ENCODE measurements at places on chromosomes 6 and 20. TPM values are rescaled to one million over a fixed set of nuclear protein-coding genes. Genes with fewer than 3 reads are reported as not detected.

DNA sequence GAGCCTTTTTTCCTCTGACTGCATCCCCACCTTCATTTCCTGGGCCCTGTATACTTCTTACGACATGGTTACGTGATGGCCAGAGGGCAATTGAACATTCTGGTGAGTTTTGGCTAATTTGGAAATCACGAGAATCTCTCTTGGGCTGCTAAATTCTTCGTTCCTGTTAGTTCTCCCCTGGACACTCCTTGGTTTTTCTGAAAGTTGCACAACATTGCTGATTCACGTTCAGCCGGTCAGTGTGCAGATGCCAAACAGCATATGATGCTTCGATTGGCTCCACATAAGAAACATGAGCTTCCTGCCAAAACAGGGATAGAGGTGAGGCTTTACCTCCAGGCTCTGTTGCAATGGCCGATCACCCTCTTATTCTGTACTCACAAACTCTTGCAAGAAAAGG, 119.4 kb upstream of the LY86 start:
- DNase-seq, result peak; percentile 99

The ANGPT4 gene
- not detected for total RNA-seq

- DNase-seq, result no peak
Observed at GRCh38 chr6:44660561-44661220, 273.2 kb downstream of the CDC5L start.

The HAO1 gene
- not detected for total RNA-seq

DNA sequence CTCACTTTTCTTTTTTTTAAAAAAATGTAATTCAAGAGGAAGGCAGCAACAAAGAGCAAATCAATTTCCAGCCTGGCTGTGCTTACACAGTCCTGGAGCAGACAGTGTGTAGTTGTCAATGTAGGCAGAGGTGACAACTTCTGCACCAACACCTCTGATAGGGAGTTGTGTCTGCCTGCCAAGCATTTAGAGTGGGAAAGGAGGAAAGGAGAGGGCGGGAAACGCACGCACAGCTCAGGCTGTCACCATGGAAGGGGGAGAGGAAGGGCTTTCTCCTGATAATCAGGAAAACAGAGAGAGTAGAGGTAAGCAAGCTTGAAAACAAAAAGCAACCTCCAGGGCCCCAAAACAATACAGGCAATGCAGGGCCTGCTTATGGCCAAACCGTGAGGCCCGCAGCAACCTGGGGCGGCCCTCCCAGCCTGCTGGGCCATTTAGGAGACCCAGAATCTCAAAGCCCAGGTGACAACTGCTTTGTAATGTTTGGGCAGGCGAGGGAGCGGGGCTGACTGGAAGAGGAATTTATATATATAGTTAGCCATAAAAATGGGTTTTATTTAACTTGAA, 41.5 kb upstream of the GFOD1 start:
- no peak for DNase-seq

GRCh38 chr6:26021001-26021349, 58.4 kb downstream of the TRIM38 start:
- DNase-seq, result peak; percentile 57

DNA sequence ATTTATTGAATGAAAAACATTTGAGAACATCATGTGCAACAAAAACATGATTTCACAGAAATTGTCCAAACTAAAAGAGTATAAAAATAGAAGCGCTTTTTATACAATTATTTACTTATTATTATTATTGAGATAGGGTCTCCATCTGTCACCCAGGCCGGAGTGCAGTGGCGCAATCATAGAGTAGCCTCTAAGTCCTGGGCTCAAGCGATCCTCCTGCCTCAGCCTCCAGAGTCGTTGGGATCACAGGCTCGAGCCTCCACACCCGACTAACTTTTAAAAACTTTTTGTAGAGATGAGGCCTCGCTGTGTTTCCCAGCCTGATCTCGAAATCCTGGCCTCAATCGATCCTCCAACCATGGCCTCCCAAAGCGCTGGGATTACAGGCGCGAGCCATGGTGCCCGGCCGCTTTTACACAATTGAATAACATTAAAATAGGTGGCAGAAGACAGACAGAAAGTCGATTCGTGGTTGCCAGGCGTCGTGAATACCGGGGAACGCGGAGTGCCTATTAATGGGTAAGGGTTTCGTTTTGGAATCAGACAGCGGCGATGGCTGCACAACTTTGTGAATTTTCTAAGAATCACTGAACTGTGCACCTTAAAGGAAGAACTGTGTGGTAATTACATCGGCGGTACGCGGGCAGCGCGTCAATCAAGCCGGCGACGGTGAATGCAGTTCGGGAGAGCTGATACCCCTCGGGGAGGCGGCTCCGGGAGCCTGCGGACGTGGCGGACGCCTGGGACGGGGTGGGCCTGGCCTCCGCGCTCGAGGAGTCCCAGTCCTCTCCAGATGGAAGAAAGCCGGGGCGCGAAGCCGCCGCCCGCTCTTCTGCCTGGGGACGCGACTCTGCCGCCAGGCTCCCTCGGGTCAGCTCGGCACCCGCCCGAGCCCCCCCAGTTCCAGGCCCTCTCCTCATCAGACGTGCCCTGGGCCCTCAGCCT, 807 bp downstream of the TBC1D20 start:
- peak; percentile 17 for DNase-seq

GRCh38 chr6:169221264-169221663, 32.4 kb downstream of the THBS2 start:
- no peak for DNase-seq

DNA sequence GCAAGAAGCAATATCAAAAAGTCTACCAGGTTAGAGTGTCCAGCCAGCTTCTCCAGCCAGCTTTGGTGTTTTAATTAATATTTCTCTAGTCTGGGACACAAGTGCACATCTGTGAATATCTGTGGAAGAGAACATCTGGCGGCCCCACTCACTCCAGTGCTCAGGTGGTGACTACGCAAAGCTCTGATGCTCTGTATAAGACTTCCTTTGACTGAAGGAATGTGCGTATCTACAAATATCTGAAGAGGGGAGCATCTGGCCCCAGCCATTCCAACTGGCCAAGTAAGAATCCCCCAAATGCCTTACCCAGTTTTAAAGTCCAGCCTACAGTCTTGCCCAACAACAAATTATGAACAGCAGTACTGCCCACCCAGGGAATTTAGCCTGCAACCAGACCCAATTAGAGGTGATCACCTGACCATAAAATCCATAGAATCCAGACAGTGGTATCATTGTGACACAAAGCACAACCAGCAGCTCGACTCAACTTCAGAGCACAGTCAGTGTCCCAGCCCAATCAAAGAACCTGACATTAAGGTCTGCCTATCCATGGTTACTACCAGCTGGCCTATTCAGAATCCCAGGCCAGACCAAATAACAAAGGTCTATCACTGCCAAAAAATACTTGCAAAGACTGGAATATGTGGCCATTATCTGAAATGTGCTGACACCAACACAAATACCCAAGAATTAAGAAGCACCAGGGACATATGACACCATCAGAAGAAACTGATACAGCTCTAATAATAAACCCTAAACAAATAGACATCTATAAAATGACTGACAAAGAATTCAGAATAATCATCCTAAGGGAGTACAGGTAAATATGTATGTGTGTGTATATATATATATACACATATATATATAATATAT, 76.1 kb upstream of the MANEA start:
- no peak for DNase-seq

GRCh38 chr20:54619181-54619580, 143.8 kb downstream of the DOK5 start:
- DNase-seq, result no peak

GRCh38 chr20:36336954-36337704, 31.0 kb downstream of the DLGAP4 start:
- DNase-seq, result no peak

GRCh38 chr6:51678905-51679620, 408.4 kb downstream of the PKHD1 start:
- DNase-seq, result peak; percentile 77

The TMC2 gene
- not detected for total RNA-seq

DNA sequence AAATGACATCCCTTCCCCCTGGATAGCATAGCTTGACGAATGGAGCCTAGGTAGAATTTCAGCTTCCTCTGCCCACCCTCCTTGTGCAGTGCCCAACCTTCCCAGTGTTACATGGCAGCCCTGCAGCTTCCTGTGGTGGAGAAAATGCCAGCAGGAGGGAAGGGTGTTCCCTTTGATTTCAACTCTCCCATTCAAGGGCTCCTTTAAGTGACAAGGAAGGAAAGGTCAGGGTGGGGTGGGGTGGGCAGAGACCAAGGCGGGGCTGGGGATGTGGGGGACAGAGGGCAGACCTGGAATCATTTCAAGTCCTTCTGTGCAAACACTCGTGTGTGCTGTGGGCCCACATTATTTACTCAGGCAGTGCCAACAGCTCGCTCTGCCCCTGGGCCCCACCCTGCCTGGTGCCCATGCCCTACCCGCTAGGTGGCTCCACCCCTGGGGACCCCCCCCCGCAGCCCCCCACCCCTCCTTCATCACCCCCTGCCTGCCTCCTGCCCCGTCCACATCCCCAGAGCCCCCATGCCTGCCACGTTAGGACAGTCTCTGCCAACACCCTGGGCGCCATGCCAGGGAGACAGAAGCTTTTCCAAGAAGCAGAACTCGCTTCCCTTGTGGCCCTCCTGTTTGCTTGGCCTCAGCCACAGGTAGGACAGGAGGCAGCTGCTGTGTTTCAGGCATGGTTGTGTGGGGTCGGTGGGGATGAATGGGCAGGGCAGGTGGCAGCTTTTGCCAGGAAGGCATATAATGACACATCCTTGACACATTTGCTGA, 9.4 kb downstream of the SPDEF start:
- peak; percentile 26 for DNase-seq

- DNase-seq, result peak; percentile 99
Observed at GRCh38 chr6:80454197-80454596, 347.7 kb downstream of the BCKDHB start.

DNA sequence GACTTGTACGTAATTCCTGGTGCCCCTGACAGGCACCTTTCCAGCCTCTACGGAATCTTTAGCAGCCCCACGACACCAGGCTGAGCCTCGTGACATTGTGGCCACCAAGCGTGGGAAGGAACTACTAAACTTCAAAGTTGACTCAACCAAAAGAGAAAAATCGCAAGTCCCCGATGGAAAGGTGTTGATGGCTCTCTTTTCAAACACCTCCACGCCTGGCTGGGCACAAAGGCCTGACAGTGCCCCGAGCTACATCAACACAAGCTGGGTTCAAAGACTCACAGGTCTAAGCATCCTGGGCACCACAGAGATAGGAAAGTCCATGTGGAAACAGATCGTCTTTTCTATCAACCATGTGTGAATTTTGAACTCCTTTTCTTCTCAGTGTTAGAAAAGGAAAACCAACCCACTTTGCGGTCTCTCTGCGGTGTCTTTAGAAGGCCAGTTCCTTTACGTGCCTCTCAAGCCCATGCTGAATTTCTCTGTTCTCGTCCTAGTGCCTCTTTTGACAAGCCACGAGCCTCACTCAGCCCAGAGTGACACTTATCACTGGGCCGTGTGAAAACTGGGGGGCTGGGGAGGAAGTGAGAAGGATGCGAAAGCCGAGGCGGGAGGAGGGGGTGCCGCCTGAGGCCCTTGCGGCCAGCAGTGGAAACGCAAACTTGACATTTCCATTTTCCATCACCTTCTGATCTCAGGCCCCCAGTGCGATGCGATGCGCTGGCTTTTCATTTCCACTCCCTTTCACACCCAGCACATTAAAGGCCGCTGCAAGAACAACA, 59.4 kb downstream of the GFOD1 start:
- DNase-seq, result no peak

DNA sequence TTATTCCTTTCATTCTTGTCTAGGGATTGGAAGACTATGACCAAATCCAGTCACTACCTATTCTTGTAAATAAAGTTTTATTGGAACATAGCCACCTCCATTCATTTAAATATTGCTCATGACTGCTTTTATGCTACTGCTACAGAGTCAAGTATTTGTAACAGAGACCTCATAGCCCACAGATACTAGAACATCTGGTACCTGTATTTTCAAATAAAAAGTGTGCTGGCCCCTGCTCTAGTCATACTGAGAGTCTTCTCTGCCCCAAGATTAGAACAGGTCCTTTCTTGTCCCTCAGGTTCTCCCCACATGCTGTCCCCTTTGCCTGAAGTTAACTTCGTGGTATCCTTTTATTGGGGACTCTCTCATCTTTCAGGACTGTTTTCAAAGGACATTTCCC, 422.3 kb downstream of the CBLN4 start:
- no peak for DNase-seq

The SYTL3 gene
- total RNA-seq, result 2.4 TPM

- DNase-seq, result peak; percentile 67
Observed at GRCh38 chr6:25954756-25955155, 7.8 kb upstream of the TRIM38 start.

The LGSN gene
- total RNA-seq, result under 0.01 TPM

The PRND gene
- total RNA-seq, result not detected

- no peak for DNase-seq
Observed at GRCh38 chr6:30640481-30640880, 6.5 kb upstream of the C6orf136 start.

DNA sequence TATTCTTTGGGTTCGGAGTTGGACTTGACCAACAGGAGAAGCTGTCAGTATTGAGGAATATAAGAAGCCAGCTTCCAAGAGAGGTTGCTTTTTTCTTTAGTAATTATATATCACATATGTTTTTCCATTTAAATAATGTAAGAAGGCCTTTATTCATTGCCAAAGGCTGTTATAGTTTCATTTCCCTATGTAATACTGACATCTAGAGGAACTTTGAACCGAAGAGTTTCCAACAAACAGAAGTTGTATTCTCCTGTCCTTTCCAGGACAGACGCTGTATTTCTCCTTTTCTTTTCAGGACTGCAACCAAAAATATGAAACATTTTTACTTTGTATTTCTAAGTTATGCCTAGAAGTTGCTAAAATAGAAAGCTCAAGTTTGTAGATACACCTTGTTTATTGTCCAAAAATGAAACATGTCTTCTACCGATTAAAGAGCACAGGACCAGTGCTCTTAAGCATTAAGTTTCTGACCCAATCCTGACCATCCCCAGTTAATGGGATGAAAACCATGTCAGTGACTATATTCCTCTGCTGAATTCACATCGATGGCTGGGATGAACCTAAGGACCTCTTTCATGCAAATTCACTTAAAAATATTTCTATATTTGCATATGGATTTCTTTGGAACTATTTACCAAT, 55.1 kb downstream of the MYLK4 start:
- DNase-seq, result peak; percentile 61

The ENPP5 gene
- total RNA-seq, result 0.26 TPM

DNA sequence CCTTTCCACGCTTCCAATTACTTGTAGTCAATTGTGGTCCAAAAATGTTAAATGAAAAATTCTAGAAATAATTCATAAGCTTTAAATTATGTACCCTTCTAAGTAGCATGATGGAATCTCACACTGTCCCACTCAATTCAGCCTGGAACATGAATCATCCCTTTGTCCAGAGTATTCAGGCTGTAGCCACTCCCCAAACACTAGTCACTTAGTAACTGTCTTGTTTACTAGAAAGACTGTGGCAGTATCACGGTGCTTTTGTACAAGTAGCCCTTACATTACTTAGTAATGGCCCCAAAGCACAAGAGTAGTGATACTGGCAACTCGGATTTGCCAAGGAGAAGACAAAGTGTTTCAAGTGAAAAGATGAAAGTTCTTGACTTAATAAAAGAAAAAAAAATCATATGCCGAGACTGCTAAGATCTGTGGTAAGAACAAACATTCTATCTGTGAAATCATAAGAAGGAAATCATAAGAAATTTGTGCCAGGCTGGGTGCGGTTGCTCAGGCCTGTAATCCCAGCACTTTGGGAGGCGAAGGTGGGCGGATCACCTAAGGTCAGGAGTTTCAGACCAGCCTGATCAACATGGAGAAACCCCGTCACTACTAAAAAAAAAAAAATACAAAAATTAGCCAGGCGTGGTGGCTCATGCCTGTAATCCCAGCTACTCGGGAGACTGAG, 168.5 kb upstream of the SIM1 start:
- DNase-seq, result peak; percentile 93

The TRERF1 gene
- 1.8 TPM for total RNA-seq

The PTCRA gene
- total RNA-seq, result not detected

The ZNF322 gene
- total RNA-seq, result 13.7 TPM

GRCh38 chr6:8539453-8539852, 104.1 kb upstream of the SLC35B3 start:
- DNase-seq, result peak; percentile 48
